ENCODE measurements at places on chromosomes 3 and 15. TPM values are rescaled to one million over a fixed set of nuclear protein-coding genes. Genes with fewer than 3 reads are reported as not detected.

The SEMA6D gene
- not detected for total RNA-seq

The OR5H1 gene
- not detected for total RNA-seq

The DAZL gene
- not detected for total RNA-seq

The BOC gene
- total RNA-seq: 0.31 TPM

The CCR1 gene
- total RNA-seq: 0.17 TPM

The ZMYND10 gene
- total RNA-seq: 1.2 TPM

The TTLL13 gene
- total RNA-seq: 0.24 TPM

The MRAS gene
- 0.72 TPM for total RNA-seq

The CHD2 gene
- 208 TPM for total RNA-seq

The GOLGA8S gene
- 0.07 TPM for total RNA-seq

The WDR5B gene
- total RNA-seq: 2.6 TPM

The INAFM2 gene
- 10.2 TPM for total RNA-seq

The SLC6A20 gene
- not detected for total RNA-seq

The IMPG2 gene
- 0.82 TPM for total RNA-seq

The BSN gene
- total RNA-seq: 0.21 TPM

The CCDC66 gene
- total RNA-seq: 34.7 TPM

The VEPH1 gene
- not detected for total RNA-seq

The TMEM207 gene
- not detected for total RNA-seq

- no peak for DNase-seq
Observed at GRCh38 chr15:31523027-31523654, 196.5 kb downstream of the KLF13 start.

- no peak for DNase-seq
Observed at GRCh38 chr3:195450731-195451229, 8.0 kb upstream of the ACAP2 start.

DNA sequence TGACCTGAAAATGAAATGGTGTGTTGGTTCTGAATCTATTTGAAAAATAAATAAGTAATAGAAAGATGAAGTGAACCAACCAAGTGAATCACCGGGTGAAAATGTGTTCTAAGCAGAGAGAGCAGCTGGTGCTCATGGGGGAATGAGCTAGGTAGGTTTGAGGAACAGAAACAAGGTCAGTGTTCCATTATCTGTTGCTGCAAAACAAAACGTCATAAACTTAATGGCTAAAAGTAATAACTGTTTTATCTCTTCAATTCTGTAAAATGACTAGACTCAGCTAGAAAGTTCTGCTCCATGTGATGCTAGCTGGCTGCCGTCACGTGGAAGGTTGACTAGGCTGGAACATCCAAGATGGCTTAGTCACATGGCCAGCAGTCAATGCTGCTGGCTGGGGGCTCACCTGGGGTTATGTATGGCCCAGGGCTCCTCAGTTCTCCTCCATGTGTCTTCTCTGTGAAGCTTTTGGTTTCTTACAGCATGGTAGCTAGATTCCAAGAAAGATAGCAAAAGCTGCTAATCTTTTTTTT, 13.3 kb upstream of the SH3BP5 start:
- no peak for DNase-seq

DNA sequence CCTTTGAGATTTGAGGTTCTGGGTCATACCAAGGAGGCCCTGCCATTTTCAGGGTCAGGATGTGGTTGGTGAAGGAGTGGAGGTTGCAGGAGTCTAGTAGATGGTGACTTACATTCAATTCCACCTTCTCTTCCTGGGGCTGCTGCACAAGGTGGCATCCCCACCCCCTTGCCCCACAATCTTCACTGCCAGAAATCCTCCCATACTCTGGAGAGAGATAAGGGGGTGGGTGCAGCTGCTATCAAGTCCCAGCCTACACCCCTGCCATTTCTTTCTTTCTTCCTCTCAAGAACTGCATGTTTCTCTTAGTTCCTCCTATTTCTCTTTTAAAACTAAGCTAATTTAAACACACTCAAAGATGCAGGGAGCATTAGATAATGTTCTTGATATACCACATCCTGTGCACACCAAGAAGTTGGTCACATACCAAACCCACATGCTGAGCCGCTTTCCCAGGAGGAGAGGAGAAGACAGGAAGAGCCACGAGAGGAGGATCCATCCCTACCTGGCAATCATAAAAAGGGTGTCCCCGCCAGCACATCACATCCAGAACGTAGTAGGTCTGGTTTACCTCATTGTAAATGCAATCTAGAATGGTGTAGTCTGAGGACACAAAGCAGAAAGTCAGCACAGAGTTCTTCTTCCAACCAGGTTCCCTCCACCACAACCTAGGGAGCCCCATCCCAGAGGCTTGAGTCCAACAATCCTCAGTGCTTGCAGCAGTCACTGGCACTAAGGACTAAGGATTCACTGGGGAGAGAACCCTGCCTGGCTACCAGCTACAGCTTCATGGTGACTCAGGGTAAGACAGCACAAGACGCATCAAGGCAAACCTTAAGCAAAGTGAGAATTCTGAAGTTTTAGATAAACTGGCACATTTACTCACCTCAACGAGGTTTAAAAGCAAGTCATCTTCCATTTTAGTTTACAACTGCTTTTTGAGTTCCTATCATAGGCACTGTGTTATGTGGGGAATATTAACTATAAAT, 18.5 kb downstream of the SNUPN start:
- DNase-seq: peak; percentile 22

DNA sequence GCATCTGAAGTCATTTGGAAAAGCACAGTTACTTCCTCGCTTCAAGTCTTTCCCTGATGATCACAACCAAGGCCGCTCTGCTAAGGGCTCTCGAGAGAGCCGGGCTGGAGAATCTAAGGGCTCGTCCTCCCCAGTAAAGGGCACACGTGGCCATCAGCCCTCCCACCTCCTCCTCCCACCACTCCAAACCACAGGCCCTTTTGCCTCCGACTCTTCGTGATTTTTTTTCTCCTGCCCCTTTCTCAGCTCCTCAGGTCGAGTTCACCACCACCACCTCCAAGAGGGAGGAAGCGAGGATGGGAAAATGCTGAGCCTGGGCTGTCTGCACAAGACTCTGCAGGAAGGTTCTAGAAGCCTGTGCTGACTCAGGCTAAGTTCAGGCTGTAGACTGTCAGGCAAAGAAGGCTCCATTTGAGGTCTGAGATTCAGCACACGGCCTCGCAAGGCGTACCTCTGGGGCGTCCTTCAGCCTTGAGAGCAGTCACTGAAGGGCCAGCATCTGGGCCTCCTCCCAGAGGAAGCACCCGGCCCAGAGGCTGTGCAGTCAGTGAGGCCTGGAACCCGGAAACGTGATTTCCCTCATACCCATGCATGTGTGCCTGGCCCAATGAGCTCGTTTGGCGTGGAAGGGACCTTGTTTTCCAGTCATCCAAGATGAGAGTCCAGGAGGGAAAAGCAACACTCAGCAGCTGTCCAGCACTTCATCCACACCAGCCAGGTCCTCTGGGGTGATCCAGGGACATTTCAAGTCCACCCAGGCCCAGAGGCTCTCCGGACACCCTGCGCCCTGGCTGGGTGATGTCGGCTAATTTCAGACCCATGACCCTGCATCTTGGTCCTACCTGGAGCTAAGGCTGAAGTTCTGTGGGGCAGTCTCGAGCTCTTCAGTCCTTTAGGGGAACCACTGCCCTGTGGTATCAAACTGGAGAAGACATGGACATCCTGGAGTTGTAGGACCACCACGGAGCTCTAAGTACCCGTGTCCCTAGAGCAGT, 196.8 kb downstream of the XXYLT1 start:
- DNase-seq: no peak

DNA sequence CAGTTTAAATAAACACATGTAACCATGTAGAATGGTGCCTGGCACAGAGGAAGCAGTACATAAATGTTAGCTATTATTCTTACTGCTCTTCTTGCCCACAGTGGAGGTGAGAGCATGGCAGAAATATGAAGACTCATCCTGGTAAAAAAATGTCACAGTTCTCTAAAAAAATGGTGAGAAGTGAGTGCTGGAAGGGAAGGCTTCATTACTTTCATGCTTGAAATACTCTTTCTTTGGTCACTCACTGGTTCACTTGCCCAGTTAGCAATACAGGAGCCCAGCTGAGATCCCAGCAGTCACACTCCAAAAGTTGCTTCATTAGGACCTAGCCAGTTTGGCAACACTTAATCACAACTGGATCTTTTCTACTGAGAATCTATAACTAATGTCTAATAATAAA, 1017.2 kb downstream of the TUSC7 start:
- DNase-seq: no peak

GRCh38 chr15:101092867-101093202, 159.0 kb downstream of the CHSY1 start:
- DNase-seq: no peak

DNA sequence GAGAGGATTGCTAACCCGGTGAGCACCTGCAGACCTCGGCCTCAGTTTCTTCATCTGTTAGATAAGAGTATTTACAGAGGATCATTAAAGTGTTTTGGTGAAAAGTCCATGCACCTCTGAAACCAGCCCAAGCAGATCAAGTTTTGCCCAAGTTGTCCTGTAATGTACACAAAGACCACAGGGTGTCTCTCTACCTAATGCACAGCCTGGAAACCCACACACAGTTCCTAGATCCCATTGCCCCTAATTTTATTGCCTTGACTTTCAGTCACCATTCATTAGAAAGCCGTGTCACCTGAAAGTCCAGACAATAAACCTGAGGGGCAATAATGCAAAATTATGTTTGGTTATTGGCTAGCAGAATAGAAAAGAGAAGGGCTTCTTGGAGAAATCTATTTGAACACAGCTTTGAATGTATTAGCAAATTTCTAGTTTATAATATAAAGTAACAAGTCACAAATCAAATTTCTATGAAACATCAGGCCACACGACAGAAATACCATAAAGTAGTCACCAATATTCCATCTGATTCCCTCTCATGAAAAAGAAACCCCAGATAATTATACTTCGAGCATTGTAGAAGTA, 161.3 kb upstream of the SLC2A2 start:
- peak; percentile 20 for DNase-seq

GRCh38 chr15:39613271-39613670, 32.4 kb downstream of the THBS1 start:
- DNase-seq: no peak

GRCh38 chr15:59230531-59231055, 23.9 kb downstream of the LDHAL6B start:
- DNase-seq: no peak

- DNase-seq: no peak
Observed at GRCh38 chr3:34277110-34277509, 478.7 kb downstream of the PDCD6IP start.

DNA sequence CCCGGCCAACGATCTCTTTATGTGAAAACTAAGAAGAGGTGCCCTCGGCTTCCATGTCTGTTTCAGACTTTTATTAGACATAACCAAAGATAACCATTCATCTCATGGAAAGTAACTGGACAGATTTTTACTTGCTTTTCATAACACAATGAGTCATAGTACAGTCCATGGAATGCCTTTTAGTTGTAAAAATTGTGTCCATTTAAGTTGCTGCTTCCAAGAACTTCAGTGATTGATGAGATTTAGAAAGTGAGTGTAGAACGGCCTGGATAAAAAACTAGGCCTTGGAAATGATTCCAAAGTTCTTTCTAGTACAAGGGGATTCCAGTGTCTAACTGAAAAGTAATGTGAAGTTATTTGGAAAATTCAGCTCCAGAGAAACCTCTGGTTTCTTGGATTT, 10.8 kb downstream of the EIF2AK4 start:
- DNase-seq: no peak

DNA sequence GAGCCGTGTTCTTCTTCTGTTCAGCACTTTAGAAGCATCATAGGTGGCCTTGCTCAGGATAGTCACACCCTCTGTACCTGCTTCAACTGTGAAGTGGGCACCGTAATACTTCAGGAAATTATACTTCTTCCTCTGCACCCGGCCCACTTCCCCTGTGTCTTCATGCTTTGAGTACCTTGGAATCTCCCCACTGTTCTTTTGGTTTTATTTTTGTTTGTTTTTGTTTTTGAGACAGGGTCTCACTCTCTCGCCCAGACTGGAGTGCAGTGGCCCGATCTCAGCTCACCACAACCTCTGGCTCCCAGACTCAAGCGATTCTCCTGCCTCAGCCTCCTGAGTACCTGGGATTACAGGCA, 1.7 kb downstream of the P2RY14 start:
- peak; percentile 45 for DNase-seq

GRCh38 chr15:40238532-40239403, at the start of gene PAK6:
TSS of gene PAK6 (plus strand) at chr15:40239063. CDS start at chr15:40264786, 25,723 bp downstream.
- DNase-seq: peak; percentile 55

GRCh38 chr3:42509111-42509510, 6.7 kb downstream of the VIPR1 start:
- no peak for DNase-seq

GRCh38 chr15:38216763-38217162, 35.9 kb upstream of the SPRED1 start:
- no peak for DNase-seq

- DNase-seq: no peak
Observed at GRCh38 chr15:77646104-77646694, 13.5 kb upstream of the LINGO1 start.

GRCh38 chr3:60588806-60589205, 662.4 kb downstream of the FHIT start:
- DNase-seq: no peak

GRCh38 chr3:25239042-25239441, 189.0 kb upstream of the RARB start:
- DNase-seq: no peak

GRCh38 chr3:151011427-151011826, 38.9 kb upstream of the CLRN1 start:
- DNase-seq: no peak

DNA sequence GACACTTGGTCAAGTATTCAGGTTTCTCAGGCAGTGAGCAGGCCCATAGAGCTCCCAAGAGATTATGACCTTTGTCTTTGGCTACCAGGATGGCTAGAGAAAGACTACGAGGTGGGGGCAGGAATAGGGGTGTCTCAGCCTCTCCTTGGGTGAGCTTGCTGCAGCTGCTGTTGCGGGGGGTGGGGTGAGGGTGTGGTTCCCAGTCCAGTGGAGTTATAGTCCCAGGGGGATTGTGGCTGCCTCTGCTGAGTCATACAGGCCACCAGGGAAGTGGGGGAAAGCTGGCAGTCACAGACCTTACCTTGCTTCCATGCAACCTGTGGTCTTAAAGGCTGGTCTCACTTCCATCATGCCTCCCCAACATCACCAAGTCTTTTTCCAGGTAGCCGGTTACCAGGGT, 31.7 kb downstream of the ATP2C1 start:
- DNase-seq: no peak

GRCh38 chr15:38111070-38111469, 141.6 kb upstream of the SPRED1 start:
- no peak for DNase-seq

GRCh38 chr3:103847081-103848062, 1412.6 kb downstream of the ZPLD1 start:
- DNase-seq: no peak

GRCh38 chr3:100456745-100457144, 35.7 kb upstream of the TMEM45A start:
- no peak for DNase-seq

GRCh38 chr15:77541421-77542181, 91.1 kb downstream of the LINGO1 start:
- no peak for DNase-seq

All from activated T-cell treated with anti-CD3 and anti-CD28 coated beads, Interleukin-2, amount 50 U/mL, for 72 hours (primary cell).